ENCODE measurements at places on chromosomes 2 and 18. TPM values are rescaled to one million over a fixed set of nuclear protein-coding genes. Genes with fewer than 3 reads are reported as not detected.

GALNT14 gene
- 0.62 TPM for total RNA-seq

CYP27C1 gene
- total RNA-seq: 0.16 TPM

DNA sequence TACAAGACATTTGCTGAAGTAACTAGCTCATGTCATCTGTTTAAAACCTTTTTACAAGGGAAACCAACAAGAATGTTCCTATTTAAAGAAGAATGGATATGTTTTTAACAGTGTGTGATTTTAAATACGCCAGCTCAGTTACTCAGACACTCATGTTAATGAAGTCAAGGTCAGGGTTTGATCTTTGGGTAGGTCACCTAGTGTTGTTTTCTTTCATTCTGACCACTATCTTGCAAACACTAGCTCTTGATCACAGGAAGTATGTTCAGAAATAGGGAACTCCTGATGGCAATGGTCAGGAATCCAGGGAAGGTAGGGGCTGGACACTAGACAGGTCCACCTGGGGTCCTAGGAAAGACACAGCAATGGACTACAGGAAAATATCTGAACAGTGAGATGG, 116.7 kb downstream of the CPS1 start:
- ATAC-seq: no peak

- ATAC-seq: no peak
Observed at GRCh38 chr18:3458378-3458777, 8.4 kb downstream of the TGIF1 start.

- no peak for ATAC-seq
Observed at GRCh38 chr2:47040651-47041050, 114.5 kb downstream of the STPG4 start.

DNA sequence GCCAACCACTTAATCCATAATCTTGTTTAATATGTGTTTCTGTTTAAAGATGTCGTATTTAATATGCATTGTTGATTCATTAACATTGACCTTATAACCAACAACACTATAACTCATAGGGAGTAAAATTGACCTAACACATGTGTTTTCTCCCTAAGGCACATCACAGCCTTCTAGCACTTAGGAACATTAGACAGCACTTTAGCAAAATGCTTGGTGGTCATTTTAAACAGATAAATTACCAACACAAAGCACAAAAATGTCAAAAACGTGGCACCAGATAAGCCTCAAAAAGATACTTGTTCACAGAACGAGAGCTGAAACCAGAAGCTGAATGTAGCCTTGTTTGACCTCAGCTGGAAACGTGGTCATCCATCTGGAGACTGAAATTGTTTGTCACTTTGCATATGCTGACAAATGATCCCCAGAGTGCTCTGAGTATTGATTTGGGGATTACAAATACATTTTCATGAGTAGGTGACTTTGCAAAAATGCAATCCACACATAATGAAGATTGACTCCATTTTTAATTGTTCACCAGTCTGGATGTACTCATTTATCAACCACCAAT, 139.2 kb downstream of the CCDC102B start:
- no peak for ATAC-seq

DNA sequence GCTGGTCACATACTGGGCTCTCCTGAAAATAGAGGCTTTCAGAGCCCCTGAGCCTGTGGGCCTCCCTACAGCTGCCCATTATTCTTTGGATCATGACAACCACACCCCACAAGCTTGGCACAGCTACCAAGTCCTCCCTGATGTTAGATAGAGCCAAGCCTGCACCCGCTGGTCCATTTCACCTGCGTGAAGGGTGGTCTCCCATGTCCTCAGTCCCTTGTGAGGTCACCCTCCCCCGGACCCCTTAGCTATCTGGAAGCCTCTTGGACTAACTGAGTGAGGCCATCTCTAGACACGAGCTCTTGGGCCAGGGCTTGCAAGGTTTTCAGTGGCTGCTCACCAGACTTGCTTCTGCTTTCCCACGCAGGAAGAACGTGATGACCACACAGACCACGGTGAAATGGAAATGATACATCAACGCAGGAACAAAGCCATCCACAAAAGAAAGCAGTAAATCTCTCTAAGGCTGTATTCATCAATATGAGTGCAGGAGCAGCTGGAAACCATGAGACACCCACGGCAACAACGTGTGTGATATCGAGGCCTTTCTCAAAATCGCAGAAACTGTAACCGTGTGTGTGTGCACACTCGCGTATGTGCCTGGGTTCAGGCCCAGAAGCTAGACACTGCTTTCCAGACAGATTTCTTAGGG, 10.1 kb upstream of the MAL start:
- ATAC-seq: no peak
